ENCODE measurements at places on chromosomes 5 and 9.
A peak's percentile ranks its signal among the peaks of the same experiment; 100 is the strongest.

DNA sequence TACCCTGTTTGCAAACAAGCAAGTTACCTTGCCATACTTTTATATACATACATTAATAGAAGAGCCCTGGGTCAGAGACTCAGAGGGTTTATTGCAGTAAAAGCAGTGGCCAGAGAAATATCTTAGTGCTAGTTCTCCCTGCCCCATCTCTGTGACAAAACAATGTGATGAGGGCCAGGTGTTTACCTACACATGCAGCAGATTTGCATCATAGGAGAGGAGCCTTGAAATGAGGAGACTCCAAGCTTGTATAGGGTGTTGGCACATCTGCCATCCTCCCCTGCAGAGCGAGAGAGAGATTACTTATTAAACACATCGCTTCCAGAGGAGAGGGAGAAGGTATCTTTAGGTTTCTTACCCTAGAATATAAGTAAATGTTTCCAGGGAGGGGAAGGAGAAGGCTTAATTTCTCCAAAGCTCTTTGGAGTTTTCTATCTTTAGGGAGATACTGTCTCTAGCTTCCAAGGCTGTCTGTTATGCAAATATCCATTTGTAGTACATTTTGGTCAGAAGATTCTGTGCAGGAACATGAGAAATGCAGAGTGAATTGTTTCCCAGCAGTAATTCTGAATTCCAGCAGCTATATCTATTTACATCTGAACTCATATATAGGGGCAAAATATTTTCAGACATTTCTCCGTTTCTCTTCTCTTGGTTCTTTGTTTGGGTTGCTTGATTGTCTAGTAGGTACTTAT lies 15.7 kb downstream of the FER start:
- DNase-seq: no peak

- no peak for DNase-seq
These were observed 39.5 kb upstream of the IQGAP2 start for GRCh38 chr5:76363352-76364225.

DNA sequence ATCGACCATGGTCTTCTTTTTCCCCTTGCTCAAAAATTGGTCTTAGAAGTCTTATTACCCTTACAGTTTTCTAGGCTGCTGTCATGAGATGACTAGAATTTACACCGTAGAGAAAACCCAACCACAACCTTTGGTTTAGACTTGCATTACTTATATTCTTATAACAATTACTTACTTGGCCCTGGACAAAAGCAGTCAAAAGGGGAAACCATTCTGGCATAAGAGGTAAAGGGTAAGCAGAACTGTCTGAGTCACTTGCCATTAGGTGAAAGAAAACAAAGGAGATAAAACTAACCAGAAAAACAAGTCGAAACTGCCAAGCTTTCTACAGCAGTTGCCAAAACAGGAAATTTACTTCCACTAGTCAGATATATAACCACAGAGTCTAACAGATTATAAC lies 17.9 kb downstream of the TMEM245 start:
- no peak for DNase-seq

DNA sequence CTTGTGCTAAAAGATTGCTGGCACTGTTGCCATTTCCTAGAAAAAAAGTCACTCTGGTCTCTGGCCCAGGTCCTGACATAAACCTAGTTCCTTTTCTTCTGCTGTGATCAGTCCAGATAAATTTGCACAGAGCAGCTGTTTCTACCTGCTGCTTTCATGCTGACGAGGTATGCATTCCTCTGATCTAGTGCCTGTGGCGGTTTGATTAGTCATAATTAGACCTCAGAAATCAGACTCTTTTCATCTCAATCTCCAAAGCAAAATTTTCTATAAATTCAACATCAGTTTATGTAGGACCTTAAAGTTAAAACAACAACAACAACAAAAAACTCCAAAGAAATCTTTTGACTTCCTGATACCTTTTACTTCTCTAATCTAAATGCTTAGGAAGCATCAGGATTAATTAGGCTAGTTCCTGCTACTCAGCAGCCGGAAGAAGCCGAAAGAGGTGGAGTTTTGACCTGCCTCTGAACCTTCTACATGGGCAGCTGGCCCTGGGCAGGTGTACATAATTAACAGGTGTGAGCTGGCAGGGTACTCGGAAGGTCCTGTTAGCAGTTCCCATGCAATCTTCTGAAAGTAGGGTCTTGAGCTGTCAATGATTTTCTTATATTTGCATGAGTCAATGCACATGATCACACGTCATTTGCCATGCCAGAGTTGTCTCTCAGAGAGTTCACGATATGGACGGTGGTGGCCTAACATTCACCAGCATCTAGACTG lies 83.3 kb upstream of the CCDC112 start:
- DNase-seq: no peak

DNA sequence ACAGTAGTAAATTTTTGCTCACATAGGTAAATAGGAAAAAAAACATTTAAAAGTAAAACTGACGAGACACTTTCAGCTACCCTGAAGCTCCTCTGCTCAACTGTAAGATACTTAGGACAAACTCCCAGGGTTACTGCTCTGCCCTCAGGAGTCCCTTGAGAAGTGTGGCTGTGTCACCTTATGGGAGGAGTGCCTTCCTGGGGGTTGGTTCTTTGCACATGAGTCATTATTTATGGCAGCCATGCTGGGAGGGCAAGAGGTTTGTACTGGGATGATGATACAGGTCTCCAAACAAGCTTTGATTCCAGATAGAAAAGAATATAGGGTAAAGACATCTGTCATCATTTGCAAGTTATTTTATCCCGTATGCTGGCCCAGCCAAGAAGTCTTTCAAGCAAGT lies 45.9 kb downstream of the TTC1 start:
- no peak for DNase-seq

DNA sequence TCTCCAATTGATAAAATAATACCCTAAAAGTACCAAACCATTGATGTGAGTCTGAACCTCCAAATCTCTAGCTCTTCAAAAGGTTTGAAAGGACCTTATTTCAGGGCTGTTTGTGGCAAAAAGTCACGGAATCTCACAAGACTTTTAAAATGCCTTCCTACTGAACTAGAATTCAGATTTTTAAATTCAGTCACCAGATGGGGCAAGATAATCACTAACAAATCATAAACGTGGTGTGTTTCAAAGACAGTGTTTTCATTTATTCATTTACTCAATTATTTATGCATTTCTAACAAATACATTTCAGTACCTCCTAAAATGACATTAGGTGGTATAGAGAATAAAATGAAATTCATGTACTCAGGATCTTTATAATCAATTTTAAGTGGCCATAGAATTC lies 68.2 kb upstream of the SMC2 start:
- DNase-seq: no peak

- no peak for DNase-seq
These were observed 54.9 kb downstream of the RAD23B start for GRCh38 chr9:107337676-107338590.

DNA sequence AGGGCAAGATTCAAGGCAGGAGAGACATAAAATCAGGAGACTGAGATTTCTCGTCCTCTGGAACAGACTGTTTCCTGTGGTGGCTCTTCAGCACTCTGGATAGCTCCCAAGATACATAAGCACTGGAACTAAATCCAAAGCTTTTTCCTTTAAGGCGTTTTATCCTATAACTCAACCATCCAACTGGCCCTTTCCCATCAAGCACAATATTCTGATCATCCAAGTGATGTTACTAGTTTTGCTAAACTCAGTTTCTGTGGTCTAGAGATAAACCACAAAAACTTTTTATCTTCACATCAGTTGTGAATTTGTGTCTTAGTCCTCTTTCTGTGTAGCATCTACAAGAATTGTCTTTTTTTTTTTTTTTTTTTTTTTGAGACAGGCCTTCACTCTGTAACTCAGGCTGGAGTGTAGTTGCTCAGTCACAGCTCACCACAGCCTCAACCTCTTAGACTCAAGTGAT lies 299.4 kb downstream of the COX7C start:
- peak; percentile 12 for DNase-seq

DNA sequence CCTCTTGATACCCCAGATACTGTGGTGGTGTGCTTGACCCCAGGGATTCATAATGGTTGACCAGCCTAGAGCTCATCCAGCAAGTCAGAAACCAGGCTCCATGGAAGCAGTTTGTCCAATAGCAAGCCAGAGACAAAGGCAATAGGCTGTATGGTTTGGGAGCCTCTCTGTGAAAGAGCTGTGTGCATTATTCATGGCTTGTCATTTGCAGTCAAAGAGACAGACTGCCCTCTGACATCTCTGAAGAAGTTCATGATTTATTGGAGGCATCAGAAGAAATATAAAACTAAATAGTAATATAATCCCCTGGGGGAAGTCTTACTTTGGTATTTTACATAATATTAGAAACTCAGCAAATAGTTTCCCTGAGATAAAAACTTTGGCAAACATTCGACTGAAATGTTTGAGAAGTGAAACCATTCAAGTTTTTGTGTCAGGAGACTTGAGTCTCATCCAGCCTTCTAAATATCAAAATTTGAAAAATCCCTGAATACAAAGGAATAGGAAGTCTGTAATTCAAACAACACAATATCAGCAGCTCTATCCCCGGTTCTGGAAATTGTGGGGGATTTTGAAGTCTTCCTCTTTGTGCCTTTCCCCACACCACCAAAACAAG lies 250.3 kb downstream of the ZSWIM6 start:
- peak; percentile 37 for DNase-seq

GRCh38 chr9:13268469-13268868 lies 11.0 kb downstream of the MPDZ start:
- no peak for DNase-seq
